ENCODE measurements at places on chromosomes 1 and 21.

- ATAC-seq, result no peak
These were observed 738.5 kb upstream of the CHRM3 start for GRCh38 chr1:238647877-238648276.

DNA sequence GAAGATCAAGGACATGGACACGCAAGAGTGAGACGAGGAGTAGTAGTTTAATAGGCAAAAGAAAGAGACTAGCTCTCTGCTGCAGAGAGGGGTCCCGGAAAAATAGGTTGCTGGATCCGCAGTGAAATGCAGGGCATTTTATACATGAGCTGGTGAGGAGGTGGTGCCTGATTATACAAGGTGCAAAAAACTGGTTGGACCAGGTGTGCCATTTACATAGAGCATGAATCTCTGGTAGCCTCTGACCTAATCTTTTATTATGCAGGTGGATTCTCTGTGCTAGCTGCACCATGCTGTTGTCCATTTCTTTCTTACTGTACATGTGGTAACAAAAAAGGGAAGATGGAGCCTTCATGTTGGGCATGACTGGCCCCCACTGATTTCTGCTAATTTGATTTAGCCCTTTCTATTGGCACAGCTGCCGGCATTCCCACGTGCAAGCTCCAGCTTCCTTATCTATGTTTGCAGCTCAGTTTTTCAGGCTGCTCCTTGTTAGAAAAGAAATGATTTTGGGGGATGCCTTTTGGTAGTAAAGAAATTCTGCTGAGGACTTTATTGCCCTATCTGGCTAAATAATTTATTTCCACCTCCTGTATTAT is 548.1 kb downstream of the BRINP3 start:
- no peak for ATAC-seq

- ATAC-seq, result no peak
These were observed 9.3 kb downstream of the SLAMF8 start for GRCh38 chr1:159835862-159836525.

GRCh38 chr1:201636510-201636971 is 97.6 kb downstream of the NAV1 start:
- no peak for ATAC-seq

- no peak for ATAC-seq
These were observed 60.2 kb downstream of the SKI start for GRCh38 chr1:2288311-2288710.

- ATAC-seq, result peak; percentile 28
These were observed 979 bp downstream of the PIGM start for GRCh38 chr1:160030657-160031364.

DNA sequence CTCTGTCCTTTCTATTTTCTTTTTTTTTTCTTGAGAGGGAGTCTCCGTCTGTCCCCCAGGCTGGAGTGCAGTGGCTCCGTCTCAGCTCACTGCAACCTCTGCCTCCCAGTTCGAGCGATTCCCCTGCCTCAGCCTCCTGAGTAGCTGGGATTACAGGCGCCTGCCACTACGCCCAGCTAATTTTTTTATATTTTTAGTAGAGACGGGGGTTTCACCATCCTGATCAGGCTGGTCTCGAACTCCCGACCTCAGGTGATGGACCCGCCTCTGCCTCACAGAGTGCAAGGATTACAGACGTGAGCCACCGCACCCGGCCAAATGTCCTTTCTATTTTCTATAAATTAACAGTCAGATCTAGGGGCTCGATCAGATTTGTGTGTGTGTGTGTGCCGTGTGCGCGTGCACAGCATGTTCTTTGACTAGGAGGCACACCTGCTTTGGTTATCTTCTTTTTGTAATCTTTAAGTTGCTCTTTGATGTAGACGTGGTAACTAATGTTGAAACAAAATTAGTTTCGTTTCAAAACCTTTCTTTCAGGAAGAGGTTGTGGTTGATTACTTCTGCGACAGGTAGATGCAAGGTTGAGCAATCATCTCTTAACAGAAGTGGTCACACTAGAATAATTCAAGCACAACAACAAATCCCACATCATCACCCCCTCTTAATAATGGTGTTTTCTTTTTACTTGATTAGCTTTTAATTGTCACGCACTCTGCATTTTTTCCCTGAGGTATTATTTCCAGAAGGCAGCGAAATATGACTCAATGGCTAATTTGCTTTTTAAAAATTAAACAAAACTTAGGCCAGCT is 779 bp upstream of the DEGS1 start:
- ATAC-seq, result peak; percentile 53

GRCh38 chr1:6440198-6441126 is 15.9 kb downstream of the ESPN start:
- peak; percentile 77 for ATAC-seq

DNA sequence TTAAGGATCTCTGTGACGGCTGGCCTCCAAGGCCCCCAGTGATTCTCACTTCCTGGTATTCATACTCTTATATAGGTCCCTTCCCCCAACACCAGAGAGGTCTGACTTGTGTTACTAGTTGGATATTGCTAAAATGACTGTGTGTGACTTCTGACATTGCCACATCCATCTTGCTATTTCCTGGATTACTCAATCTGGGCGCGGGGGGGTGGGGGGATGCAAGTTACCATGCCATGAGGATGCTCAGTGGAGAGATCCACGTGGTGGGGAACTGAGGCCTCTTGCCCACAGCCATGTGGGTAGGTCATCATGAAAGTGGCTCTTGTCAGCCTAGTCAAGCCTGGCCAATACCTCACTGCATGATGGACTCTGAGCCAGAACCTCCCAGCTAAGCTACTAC is 117.0 kb downstream of the UBE2U start:
- ATAC-seq, result peak; percentile 78

All from esophagus mucosa (tissue), 1 donor.